ENCODE measurements at places on chromosomes 12 and 14. TPM values are rescaled to one million over a fixed set of nuclear protein-coding genes. Genes with fewer than 3 reads are reported as not detected.

The AMN gene
- total RNA-seq: 17.0 TPM

The GCH1 gene
- total RNA-seq: 6.8 TPM

The AKAP6 gene
- total RNA-seq: 2.8 TPM

The ZNF740 gene
- total RNA-seq: 30.3 TPM

The CLEC4D gene
- not detected for total RNA-seq

The CLSTN3 gene
- 37.5 TPM for total RNA-seq

The TAS2R13 gene
- total RNA-seq: 2.5 TPM

The IFNG-AS1 gene
- total RNA-seq: not detected

The CD163L1 gene
- 14.2 TPM for total RNA-seq

The BDKRB2 gene
- 0.27 TPM for total RNA-seq

The TSPAN31 gene
- 46.7 TPM for total RNA-seq

The HHIPL1 gene
- not detected for total RNA-seq

The ACSM4 gene
- not detected for total RNA-seq

The GPR135 gene
- total RNA-seq: 6.3 TPM

The MFAP5 gene
- total RNA-seq: not detected

Measured in Calu3 (cell line).